Activated CD4-positive, alpha-beta T cell treated with anti-CD3 and anti-CD28 coated beads, Interleukin-2, Interleukin-4, amounts not matched to agents 100 ng/mL and 50 ng/mL, durations not matched to agents 16 hours and 8 hours (primary cell): ENCODE measurements at places on chromosomes 2 and 18.

DNA sequence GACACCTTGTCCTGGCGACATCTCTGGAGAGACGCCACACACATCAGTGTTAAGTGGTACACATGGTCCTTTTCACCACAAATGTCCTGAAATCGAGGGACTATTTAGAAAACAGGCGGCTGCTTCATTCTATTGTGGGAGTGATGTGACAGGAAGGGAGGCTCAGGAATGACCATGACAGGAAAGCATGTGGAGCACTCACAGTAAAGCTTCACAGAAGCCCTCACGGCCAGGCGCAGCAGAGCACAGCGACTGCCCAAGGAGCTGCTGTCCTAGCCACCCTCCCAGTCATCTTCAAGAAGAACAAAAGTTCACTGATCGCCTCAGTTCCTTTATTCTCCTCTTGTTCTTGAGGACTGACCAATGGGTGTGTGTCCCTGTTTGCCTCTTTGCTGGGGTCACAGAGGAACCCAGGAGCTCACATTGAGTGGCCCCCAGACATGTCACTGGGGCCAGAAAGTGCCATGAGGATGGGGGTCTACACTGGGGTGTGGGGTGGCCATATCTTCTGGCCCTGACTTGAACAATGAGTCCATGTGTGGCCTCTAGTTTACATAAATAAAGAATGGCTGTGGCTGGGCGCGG is 84.6 kb upstream of the RANBP2 start:
- no peak for DNase-seq

DNA sequence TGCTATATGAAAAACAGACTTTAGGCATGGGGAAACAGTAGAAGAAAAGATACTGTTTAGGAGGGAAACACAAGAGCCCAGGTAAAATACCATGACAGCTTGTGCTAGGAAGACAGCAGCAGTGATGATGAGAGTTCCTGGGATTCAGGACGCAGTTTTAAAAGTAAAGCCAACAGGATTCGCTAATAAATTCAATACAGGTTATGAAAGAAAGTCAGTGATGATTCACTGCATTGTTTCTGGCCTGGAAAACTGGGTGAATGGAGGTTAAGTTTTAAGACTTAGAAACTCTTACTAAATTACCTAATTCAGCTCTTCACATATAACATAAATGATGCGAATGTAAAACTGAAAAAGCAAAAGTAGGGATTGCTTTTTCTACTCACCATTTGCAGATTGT is 27.9 kb upstream of the RNU4ATAC start:
- no peak for DNase-seq

- no peak for DNase-seq
These were observed 1.7 kb downstream of the PRELID3A start for GRCh38 chr18:12409469-12409868.

GRCh38 chr2:229586746-229587705 is 127.3 kb downstream of the DNER start:
- peak; percentile 30 for DNase-seq

- no peak for DNase-seq
These were observed 13.1 kb upstream of the MLPH start for GRCh38 chr2:237473878-237474441.

DNA sequence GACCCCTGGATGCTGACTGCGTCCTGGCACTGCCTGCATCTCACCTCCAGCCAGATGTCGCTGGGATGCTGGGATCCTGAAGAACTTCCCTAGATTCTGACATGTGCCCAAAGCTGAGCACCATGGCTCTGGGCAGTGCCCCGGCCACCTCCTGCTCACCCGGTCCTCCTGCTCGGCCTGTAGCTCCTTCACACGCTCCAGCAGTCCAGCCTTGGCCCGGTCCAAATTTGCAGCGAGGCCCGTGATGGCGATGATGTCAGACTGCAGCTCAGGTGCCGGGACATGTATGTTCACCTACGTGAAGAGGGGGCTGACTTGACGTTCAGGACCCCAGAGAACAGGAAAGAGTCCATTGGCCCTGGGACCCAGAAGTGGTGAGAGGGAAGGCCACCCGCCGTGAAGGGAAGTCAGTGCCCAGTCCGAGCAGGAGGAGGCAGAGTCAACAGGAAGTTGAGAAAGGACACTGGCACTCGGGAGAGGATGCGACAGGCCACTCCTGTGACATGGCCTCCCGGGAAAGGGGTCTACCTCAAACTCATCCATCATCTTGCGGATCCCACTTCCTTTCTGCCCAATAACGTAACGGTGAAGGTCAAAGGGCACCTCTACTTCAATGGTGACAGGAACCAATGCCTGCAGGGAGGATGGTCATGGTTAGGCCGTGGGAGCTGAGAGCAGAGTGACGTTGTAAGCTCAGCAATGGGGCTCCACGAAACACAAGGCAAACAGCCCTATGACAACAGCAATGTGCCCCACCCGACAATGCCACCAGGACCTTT is 46.7 kb downstream of the ANO7 start:
- no peak for DNase-seq

- no peak for DNase-seq
These were observed 44.6 kb upstream of the TUBA3D start for GRCh38 chr2:131431336-131431735.

GRCh38 chr2:165804719-165805118 is 10.7 kb upstream of the GALNT3 start:
- DNase-seq: no peak

- DNase-seq: no peak
These were observed 1.5 kb downstream of the KIF1A start for GRCh38 chr2:240818293-240819125.

- no peak for DNase-seq
These were observed 16.4 kb upstream of the CYP1B1 start for GRCh38 chr2:38092196-38092902.

DNA sequence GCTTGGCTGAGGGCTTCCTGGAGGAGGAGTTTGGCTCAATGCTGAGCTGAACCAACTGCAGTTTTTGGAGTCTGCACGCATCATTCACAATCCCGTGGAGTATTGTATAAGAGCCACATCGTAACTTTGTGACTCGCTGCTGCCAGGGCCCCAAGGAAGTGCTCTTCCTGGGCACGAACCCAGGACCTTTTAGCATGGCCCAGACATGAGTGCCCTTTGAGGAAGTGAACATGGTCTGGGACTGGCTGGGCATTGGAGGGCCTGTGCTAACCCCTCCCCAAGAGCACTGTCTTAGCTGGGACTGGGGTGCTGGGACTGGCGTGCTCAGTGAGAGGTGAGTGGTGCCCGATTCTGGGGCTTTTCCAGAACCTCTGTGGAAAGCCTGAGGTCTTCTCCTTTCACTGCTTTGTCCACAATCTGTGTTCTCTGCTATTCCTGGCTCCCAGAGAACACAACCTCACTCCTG is 88.6 kb downstream of the LIPG start:
- no peak for DNase-seq

DNA sequence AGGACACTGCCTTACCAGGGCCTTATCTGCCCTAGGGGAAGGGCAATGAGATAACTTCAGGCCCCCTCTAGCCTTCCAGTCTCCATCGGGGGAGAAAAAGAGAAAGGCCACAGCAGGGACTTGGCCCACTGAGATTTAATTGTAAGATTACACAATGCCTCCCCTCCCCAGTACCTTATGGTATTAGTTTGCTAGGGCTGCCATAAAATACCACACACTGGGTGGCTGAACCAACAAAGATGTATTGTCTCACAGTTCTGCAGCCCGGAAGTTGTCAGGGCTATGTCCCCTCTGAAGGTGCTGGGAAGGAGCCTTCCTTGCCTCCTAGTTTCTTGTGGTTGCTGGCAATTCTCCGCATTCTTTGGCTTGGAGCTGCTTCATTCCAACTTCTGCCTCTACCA is 34.8 kb upstream of the SPATA3 start:
- DNase-seq: no peak

- no peak for DNase-seq
These were observed 648.5 kb downstream of the IRS1 start for GRCh38 chr2:226151157-226151556.

DNA sequence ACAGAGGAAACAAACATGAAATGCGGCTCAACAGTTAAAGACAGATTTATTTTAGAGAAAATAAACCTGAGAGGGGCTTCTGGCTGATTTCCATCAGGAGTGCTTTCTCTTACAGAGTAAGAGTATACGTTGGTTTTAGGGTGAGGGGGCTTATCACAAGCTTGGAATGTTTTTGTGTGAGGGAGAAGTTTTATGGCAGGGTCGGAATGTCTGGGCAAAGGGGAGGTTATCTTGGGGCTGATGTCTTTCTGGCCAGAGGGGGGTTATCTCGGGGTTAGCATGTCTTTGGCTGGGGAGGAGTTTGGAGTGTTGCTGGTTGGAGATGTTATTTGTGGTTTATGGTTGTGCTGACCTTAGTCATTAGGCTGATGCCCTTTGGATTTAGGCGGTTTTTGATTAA is 22.1 kb downstream of the PTRHD1 start:
- no peak for DNase-seq

- DNase-seq: no peak
These were observed 2.0 kb downstream of the ANKAR start for GRCh38 chr2:189676471-189676870.

DNA sequence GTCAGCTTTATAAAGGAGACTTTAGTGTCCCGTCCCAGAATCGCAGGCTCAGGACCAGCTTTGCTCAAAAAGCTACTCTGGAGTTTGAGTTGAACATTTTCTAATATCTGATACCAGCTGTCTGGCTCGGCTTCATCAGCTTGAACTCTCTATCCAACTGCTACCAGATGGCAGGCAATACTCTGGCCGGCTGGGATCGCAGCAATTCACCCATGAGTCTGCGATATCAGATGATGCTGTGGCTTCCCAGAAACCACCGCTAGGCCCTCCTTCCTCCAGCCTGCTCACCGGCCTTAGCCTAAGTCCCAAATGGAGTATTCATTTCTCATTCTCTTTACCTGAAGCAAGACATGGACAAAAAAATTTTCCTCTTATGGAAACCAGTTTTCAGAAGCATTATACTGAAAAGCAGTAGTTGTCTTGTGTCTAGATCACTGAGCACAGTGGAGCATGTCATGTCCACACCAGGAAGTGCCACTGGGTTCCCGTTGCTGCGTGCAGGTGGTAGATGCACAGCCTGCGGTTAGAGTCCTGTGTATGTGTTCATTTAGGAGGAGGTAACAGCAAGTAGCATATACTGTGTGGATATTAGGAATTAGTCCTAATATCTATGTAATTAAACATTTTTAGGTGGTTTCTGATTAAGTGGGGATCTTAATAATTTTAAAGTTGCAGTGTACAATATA is 162.0 kb upstream of the SOX11 start:
- DNase-seq: no peak

GRCh38 chr2:190722061-190722759 is 73.3 kb downstream of the NAB1 start:
- peak; percentile 92 for DNase-seq

DNA sequence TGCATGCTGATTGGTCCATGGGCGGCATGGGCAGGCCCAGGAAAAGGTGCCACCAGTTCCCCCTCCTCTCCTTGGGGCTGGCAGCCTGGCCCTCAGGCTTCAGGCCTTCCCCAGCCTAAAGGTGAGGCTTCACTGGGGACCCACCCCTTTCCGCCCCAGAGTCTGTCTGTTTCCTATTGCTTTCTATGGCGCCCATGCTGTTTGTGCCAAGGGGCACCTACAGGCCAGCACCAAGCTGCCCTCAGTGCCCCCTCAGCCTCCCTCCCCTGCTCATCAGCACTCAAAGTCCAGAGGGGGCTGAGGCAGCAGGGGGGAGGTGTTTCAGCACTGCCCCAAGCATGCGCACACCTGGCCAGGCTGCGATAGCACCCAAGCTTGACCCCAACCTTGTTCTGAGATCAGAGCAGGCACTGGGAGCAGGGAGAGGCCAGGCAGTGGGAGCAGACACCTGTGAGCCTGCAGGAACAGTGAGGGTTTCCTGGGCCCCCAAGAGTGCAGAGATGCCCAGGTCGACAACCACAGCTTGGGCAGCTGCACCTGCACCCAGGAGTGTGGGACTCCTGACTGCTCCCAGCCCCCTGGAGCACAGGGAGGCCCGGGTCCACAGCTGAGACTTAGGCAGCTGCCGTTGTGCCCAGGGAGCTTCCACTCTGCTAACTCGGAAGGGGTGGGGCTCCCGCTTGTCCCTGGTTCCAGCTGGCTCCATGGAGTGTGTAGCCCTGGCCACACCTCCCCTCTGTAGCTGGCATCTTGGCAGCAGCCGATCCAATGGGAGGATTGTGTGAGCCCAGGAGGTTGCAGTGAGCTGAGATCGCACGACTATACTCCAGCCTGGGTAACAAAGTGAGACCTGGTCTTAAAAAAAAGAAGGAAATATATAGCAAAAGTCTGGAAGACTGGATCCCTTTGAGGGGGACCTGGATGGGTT is 69.1 kb downstream of the NCAPH start:
- DNase-seq: no peak

DNA sequence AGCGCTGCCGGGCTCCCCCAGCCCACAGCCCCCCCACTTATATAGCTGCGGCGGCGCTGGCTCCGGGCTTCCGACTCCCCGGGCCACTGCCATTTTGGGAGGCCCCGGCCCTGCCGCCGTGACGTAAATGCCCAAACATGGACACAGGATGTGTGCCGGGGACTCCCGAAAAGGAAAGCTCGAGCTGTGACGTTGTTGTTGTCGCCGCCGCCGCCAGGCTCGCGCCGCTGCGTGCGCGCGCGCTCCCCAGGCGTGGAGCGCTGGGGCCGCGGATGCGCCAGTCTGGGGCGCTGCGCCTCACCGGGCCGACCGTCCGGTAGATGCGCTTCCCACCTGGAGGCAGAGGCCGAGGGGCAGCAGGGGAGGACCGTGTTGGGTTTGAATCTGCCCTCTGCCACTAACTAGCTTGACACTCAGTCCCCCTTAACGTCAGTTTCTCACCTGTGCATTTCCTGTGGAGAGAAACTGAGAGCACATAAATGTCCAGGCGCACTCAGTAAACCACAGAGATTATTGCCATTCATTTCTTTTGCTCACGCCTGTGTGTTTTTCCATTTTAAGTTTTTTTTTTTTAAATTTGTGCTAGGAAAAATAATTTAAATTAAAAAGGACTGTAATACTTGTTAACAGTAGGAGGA is at the start of gene EGR4:
Gene EGR4, minus strand, starts transcription at position 15 of the 638 bp plus-strand sequence. CDS start 231 bp downstream, outside the sequence.
- DNase-seq: peak; percentile 91

- no peak for DNase-seq
These were observed 741.3 kb upstream of the RAB6C start for GRCh38 chr2:129237966-129238725.

DNA sequence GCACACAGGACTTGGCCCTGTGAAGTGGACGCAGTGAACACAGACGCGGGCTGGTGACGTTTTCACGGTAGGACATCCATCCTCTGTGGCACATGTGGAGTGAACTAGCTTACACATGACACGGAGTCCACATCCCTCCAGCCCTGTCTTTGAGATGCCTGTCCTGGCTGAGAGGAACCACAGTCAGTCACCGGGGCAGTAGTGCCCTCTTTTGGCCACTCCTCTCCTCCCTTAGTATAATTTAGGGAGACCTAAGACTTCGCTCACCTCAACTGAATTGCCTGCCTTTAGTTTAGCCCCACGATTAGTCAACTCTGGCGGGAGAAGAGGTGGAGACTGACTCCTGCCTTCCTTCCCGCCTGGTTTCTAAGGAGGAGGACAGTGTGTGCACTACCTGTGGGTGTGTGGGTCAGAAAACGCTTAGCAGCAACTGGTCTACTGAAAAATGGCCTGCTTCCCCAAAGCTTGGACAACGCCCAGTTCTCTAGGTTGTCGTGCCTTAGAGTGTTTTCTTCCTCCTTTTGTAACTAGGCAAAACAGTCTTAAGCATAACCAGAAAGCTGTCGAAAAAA is 70.6 kb downstream of the MBP start:
- DNase-seq: peak; percentile 66

GRCh38 chr2:105797298-105797819 is 52.6 kb downstream of the NCK2 start:
- peak; percentile 83 for DNase-seq
